ENCODE measurements at places on chromosomes 6 and 20. TPM values are rescaled to one million over a fixed set of nuclear protein-coding genes. Genes with fewer than 3 reads are reported as not detected.
A peak's percentile ranks its signal among the peaks of the same experiment; 100 is the strongest.

- DNase-seq = no peak
- no peak overlapping the region for H3K4me3 ChIP-seq
- H3K27ac ChIP-seq = no peak overlapping the region
- H3K4me1 ChIP-seq = peaks cover 3% of the 10 kb centered on the region
- H3K36me3 ChIP-seq = peaks cover 37% of the 10 kb centered on the region
Observed at GRCh38 chr6:130873746-130874145, 46.5 kb downstream of the SMLR1 start.

DNA sequence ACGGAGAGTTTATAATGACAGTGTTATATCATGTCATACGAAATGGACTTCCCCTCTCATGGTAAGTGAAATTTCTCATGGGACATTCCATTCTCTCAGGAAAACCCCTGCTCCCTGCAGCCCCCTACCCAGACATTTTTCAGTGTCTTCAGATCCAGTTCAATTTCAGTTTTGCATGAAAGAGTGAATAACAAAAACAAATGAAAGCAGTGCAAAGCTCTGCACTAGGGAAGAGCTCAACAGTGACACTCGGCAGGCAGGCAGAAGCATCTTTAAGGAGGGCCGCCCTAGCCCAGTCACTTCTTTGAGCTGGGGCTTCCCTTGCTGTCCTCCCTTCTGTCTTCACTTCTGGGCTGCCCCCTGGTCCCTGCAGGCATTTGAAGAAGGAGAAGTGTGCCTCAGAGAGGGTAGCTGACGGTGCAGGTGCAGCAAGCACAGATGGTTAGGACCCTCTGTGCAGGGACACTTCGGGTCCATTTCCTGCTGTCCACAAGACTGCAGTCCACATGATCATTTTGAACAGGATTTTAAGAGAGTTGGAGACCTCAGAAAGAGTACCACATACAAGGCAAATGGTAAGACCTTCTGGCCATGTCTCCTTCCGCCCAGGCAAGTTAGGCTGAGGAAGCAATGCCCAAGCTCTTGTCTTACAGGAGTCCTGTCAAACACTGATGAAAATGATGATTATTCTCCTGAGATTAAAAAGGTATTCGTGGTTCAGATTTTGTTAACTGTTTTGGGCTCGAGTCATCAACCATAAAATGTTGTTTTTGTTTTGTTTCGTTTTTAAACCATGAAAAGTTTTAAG is 5.4 kb upstream of the DUSP22 start:
- H3K27ac ChIP-seq = no peak overlapping the region
- no peak overlapping the region for H3K4me3 ChIP-seq
- H3K4me1 ChIP-seq = peaks cover 10% of the 10 kb centered on the region
- H3K27me3 ChIP-seq = no peaks in the 10 kb centered on the region
- no peaks in the 10 kb centered on the region for H3K36me3 ChIP-seq

- no peaks in the 10 kb centered on the region for H3K36me3 ChIP-seq
- no peaks in the 10 kb centered on the region for H3K27me3 ChIP-seq
- no peak overlapping the region for H3K4me3 ChIP-seq
- no peaks in the 10 kb centered on the region for H3K4me1 ChIP-seq
Observed at GRCh38 chr20:23270382-23270911, 80.1 kb upstream of the NXT1 start.

C20orf204 gene
- total RNA-seq = 6.3 TPM

DNA sequence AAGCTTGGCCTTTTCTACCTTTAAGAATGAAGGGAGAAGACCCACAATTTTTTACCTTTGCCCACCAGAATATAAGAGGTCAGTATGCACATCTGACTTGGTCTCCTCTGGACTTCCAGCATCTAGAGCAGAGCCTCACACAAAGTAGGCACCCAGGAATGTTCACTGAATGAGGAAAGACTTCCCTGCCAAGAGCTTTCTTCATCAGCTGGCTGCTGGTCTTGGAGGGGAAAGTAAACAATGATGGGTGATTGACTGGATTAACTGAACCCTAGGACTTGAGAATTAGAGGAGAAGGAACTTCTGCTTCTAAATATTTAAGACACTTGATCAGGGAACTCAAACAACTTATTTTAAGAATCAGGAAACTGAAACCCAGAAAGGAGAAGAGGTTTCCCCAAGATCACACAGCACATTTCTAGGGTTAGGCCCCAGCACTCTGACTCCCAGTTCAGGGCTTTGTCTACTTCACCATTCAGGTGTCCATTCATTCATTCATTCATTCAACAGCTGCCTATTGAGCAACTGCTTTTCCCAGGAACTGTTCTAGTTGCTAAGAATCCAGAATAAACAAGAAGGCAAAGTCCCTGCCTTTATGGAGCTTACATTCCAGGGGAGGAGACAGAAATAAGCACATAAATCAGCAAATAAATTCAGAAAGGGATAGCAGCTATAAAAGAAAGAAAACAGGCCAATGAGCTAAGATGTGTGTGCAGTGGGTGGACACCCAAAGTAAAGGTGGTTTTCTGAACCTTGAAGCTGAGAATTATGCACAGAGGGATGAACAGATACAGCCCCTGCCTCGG is 216.9 kb upstream of the LRFN2 start:
- no peak overlapping the region for H3K4me3 ChIP-seq
- H3K27me3 ChIP-seq = no peaks in the 10 kb centered on the region
- H3K4me1 ChIP-seq = no peaks in the 10 kb centered on the region
- no peaks in the 10 kb centered on the region for H3K36me3 ChIP-seq
- no peak overlapping the region for H3K27ac ChIP-seq

DNA sequence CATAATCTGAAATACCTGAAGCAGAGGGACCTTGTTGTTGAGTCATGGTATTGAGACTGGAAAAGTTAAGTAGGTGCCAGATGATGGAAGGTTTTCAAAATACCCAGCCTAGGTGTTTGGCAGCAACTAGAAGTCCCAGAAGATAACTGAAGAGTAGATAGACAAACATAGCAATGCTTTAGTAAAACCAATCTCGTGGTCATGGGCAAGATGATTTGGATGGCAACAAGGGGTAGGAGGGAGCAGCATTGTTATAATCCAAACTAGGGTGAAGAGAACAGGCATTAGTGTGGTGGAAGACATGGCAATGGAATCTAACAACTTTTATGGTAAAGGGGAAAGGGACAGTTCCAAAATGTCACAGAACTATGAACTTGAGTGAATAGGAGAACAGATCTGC is 2.3 kb downstream of the FILIP1 start:
- H3K4me1 ChIP-seq = no peaks in the 10 kb centered on the region
- DNase-seq = no peak
- peak overlapping the region; percentile 33 for H3K27ac ChIP-seq
- no peaks in the 10 kb centered on the region for H3K27me3 ChIP-seq
- H3K4me3 ChIP-seq = no peak overlapping the region
- H3K36me3 ChIP-seq = no peaks in the 10 kb centered on the region

DNA sequence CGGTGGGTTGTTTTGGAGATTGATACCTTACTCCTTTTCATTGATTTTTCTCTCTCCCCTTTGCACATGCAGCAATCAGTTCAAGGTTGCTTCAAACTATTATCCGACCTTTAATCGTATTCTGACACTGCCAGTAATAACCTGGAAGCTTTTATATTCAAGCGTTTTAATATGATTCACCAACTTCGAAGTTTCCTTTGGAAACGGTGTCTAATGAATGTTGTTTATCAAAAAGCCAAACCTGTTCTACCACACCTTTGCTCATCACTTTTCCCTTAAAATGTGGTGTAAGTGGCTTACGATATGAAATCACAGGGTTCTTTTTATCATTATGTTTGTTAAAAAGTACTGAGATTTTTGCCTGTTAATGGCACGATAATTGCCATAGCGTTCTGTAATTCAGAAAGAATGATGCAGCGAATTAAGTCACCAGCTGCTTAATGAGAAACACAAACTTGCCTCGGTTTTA is 660 bp downstream of the STXBP5 start:
- H3K36me3 ChIP-seq = no peaks in the 10 kb centered on the region
- peak overlapping the region; percentile 91 for H3K4me3 ChIP-seq
- peak overlapping the region; percentile 97 for H3K27ac ChIP-seq
- H3K4me1 ChIP-seq = no peaks in the 10 kb centered on the region
- H3K27me3 ChIP-seq = no peaks in the 10 kb centered on the region
- DNase-seq = no peak

GRCh38 chr6:4929097-4929718 is 74.6 kb downstream of the RPP40 start:
- no peak for DNase-seq
- no peak overlapping the region for H3K27ac ChIP-seq
- no peaks in the 10 kb centered on the region for H3K27me3 ChIP-seq
- H3K4me3 ChIP-seq = no peak overlapping the region

DNA sequence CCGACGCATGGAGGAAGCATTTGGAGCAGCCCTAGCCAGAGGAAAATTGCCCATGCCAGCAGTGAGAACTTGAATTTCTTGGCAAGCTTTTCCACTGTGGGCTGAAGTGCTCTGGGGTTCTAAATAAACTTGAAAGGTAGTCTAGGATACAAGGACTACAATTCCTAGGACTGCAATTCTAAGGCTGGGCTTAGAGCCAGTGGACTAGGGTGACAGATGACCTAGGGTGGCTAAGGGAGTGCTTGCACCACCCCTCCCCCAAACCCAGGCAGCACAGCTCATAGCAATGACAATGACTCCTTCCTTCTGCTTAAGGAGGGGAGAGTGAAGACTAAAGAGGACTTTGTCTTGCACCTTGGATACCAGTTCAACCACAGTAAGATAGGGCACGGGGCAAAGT is 122.3 kb downstream of the THBS2 start:
- H3K36me3 ChIP-seq = no peaks in the 10 kb centered on the region
- H3K27ac ChIP-seq = no peak overlapping the region
- H3K27me3 ChIP-seq = no peaks in the 10 kb centered on the region
- no peak overlapping the region for H3K4me3 ChIP-seq

HLA-DOA gene
- 3.0 TPM for total RNA-seq

TSPO2 gene
- total RNA-seq = not detected

DNA sequence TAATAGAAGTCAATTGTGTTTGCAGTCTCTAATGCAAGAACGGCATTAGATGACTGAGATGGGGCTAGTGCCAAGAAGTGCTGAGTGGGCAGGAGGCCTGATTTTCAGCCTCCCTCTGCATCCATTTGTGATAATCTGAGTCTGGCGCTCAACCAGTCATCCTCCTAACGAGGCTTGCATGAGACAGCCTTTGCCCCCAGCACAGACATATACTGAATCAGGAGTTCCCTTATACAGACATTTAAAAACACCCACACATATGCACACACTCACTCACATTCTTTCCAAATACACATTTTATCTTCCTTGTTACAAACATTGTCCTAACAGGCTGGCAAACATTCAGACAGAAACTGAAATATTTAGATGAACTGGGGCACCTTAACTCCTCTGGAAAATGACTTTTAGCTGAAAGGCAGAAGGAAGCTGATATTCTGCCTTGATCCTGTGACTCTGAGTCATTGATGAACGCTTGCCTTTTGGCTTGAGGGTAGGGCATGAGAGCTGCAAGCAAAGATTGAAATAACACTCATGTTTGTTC is 562.3 kb downstream of the DHX35 start:
- no peak overlapping the region for H3K4me3 ChIP-seq
- DNase-seq = no peak
- no peak overlapping the region for H3K27ac ChIP-seq
- no peaks in the 10 kb centered on the region for H3K27me3 ChIP-seq
- H3K36me3 ChIP-seq = no peaks in the 10 kb centered on the region

RAD21L1 gene
- total RNA-seq = not detected

- H3K27ac ChIP-seq = peak overlapping the region; percentile 93
- H3K4me3 ChIP-seq = peak overlapping the region; percentile 79
- H3K4me1 ChIP-seq = peaks cover 28% of the 10 kb centered on the region
Observed at GRCh38 chr6:156778454-156779205, 1.5 kb downstream of the ARID1B start.

- DNase-seq = no peak
- no peak overlapping the region for H3K4me3 ChIP-seq
- H3K36me3 ChIP-seq = no peaks in the 10 kb centered on the region
- H3K27me3 ChIP-seq = no peaks in the 10 kb centered on the region
- no peaks in the 10 kb centered on the region for H3K4me1 ChIP-seq
Observed at GRCh38 chr6:38187325-38187724, 367.8 kb downstream of the ZFAND3 start.

TPBG gene
- 12.3 TPM for total RNA-seq

GRCh38 chr6:98995116-98995515 is 47.4 kb upstream of the FBXL4 start:
- no peak overlapping the region for H3K4me3 ChIP-seq
- no peaks in the 10 kb centered on the region for H3K27me3 ChIP-seq
- H3K36me3 ChIP-seq = no peaks in the 10 kb centered on the region
- no peaks in the 10 kb centered on the region for H3K4me1 ChIP-seq

- H3K4me1 ChIP-seq = no peaks in the 10 kb centered on the region
- H3K27me3 ChIP-seq = no peaks in the 10 kb centered on the region
- no peak overlapping the region for H3K27ac ChIP-seq
Observed at GRCh38 chr6:19121521-19121920, 715.6 kb upstream of the ID4 start.

GRCh38 chr6:51992876-51993275 is 94.5 kb downstream of the PKHD1 start:
- H3K4me1 ChIP-seq = no peaks in the 10 kb centered on the region
- no peaks in the 10 kb centered on the region for H3K27me3 ChIP-seq
- no peak overlapping the region for H3K4me3 ChIP-seq
- no peak overlapping the region for H3K27ac ChIP-seq

SMOC2 gene
- total RNA-seq = 74.7 TPM

GRCh38 chr6:48844696-48845095 is 618.4 kb downstream of the MMUT start:
- H3K4me1 ChIP-seq = no peaks in the 10 kb centered on the region
- no peak overlapping the region for H3K27ac ChIP-seq
- H3K4me3 ChIP-seq = no peak overlapping the region
- no peaks in the 10 kb centered on the region for H3K36me3 ChIP-seq
- H3K27me3 ChIP-seq = no peaks in the 10 kb centered on the region
- DNase-seq = no peak

DNA sequence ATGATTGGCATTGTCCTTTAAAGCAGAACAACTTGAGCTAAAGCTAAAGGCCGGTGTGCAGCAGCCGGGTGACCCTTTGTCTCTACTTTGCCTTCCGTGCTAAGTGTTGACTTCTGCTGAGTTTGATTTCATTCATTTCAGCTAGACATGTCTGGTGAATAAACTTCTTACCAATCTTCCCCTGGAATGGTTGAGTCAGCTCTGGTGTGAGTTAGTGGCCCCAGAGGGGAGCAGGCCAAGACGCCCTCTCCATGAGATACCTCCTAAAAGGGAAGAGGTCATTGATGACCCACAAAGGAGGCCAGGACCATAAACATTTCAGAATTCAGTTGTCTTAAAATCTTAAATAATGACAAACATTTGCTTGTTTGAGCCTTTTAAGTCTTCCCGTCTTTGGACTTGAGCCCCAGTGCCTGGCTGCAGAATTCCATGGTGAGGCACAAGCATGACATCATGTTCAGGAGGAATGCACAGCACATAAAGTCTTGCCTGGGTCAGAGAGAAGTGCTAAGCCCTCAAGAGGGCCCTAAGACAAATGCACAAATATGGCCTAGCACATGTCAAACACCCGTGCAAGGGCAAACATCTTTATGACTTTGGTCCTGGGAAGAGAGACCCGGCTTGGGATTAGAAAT is 96.3 kb upstream of the NEDD9 start:
- H3K27me3 ChIP-seq = no peaks in the 10 kb centered on the region
- H3K27ac ChIP-seq = no peak overlapping the region
- DNase-seq = no peak
- H3K4me3 ChIP-seq = no peak overlapping the region
- no peaks in the 10 kb centered on the region for H3K36me3 ChIP-seq

CPXM1 gene
- total RNA-seq = 1.9 TPM

All from tibial nerve (tissue), 4 donors.